ENCODE measurements at places on chromosomes 2 and 18.
A peak's percentile ranks its signal among the peaks of the same experiment; 100 is the strongest.

GRCh38 chr2:46025081-46025480, 272.1 kb upstream of the EPAS1 start:
- peak; percentile 3 for DNase-seq

DNA sequence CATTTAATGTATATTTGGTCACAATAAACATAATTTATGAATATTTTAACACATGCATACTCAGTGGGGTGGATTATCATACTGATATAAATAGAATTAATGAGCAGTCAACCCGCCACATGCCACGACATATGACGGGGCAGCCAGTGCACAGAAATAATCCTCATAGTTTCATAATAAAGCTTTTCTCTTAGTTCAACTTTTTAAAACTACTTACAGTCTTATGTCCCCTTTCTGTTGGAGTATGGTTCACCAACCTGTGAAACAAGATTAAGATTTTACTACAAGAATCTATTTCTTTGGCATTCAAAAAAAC, 75.6 kb upstream of the ETAA1 start:
- DNase-seq: no peak

- DNase-seq: no peak
These were observed 160.8 kb downstream of the PMAIP1 start for GRCh38 chr18:60060578-60060977.

GRCh38 chr2:151649966-151650365, 84.3 kb downstream of the NEB start:
- no peak for DNase-seq

DNA sequence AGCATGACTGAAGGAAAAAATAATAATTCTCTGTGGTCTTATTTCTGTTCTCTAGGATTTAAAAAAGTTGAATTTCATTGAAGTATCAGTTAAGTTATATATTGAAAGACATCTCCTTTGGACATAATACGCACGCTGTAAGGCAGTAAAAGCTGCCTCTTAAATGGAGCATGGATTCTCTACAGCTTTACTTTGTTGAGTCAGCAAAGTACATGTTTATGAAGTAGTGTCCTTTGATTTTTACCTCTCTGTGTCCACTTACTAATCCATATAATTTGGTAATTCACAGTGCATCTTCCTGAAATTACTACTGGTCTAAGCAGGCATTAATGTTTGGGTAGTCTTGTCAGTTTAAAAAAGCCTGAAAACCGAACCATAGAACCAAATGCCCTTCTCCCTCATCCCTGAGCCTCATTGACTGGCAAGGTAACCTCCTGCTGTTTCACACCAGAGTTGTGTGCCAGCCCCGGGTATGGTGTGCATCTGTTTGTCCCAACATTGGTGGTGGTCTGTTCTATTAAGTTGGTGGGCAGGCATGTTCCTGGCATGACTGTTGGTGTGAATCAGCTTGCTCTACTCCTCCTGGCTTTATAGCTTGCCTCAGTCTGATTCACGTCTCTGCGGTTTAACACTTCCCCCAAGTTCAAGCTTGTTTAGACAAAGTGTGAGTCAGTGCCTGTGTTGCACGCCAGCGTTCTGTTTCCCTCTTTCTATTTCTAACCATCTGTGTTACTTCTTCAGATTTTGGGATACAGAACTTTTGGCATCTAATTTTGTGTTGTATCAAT, 71.0 kb upstream of the ITM2C start:
- no peak for DNase-seq

DNA sequence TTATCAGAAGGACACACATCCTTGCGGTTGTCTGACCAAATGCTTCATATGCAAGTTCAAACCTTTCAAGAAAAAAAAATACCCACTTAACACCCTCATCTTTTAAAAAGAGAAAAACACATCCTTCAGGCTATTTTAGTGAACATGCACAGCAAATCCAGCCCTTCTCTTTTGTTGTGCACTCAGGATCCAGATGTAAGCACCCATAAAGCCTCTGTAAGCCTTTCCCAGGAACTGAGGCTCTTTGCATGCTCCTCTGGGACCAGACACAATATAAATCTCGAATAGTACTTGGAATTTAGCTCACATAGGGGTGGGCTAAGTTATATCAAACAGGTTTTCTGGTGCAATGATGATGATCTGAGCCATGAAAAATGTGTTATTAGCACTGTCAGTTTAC, 308.8 kb upstream of the FAM98A start:
- DNase-seq: no peak

- DNase-seq: no peak
These were observed 57.6 kb downstream of the TRIB2 start for GRCh38 chr2:12774395-12774727.

DNA sequence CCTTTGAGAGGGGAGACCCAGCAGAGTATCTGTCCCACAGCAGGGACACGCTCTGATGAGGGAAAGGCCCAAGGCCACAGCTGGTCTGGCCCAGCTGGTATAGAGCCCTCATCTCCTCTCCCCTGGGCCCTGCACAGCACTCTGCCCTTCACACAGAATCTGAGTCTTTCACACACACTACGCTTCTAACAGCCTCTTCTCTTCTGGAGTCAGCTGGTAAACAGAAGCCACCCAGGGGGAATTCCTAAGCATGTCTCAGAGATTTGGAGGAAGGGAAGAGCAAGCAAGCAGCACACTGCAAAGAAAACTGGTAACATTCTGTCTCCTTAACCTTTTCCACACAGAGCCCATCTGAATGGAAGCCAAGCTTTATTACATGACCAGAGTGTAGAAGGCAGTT, 121.1 kb upstream of the ACAA2 start:
- no peak for DNase-seq

DNA sequence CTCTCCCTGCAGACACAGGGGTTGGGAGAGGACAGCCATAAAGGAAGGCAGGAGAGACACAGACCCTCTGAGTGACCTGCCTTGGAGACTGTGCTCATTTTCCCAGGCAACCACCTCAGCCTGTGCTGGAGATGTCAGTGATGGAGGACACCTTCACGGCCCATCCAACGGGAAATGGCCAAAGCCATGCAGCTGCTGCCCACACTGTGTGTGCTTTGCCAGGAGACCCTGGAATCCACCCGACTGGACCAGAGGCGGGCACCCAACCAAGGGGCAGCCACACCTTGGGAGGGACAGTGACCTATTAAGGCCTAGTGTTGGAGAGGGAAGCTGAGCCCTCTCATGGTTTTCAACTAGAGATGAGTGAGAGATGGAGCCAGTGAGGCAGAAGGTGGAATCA, 192.5 kb downstream of the SMAD2 start:
- DNase-seq: no peak

DNA sequence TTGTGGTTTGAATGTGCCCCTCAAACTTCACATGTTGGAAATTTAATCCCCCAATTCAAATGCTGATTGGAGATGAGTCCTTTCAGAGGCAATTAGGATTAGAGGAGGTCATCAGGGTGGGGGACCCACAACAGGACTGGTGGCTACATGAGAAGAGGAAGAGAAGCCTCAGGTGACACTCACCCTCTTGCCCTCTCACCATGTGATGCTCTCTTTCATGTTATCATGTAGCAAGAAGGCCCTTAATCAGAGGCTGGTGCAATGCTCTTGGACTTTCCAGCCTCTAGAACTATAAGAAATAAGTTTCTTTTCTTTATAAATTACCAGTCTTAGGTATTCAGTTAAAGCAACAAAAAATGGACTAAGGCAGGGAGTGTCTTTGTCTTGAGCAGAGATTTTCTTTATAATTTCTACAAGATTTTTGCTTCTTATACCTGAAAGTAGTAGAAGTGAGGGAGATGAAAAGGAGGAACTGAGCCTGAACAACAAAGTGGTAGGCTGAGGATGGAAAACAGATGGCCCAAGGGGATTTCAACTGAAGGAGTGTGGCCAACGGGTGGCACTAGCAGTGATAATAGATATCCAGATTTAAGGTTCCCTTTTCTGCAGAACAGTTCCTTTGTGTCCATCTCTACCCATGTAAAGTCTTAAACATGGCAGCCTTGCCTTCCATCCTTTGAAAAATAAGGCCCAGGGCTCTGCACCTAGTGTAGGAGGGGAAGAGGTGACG, 49.2 kb upstream of the TGIF1 start:
- no peak for DNase-seq

DNA sequence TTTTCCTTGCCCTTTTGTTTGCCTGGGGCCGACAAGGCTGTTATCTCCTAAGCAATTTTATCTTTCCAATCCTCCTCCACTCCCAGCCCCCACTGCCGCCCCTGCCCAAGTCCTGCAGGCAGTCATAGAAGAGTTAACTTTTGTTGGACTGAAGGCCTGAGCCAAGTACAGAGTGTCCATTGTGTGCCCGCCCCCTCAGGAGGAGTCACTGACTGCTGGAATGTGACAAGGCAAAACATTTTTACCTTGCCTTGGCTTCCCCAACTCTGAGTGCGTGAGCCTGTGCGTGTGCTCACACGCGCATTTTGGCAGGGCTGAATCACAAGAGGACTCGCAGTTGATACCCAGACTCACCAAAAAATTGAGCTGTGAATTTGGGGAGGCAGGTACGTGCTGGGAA, 16.2 kb downstream of the SETBP1 start:
- no peak for DNase-seq

- no peak for DNase-seq
These were observed 99.6 kb upstream of the LHCGR start for GRCh38 chr2:48855142-48855541.

- no peak for DNase-seq
These were observed 28.0 kb upstream of the INHBB start for GRCh38 chr2:120317916-120318315.

GRCh38 chr2:127619203-127619590, 26.8 kb upstream of the GPR17 start:
- DNase-seq: no peak

- no peak for DNase-seq
These were observed 45.6 kb upstream of the TMEM178A start for GRCh38 chr2:39620067-39620466.

GRCh38 chr2:60499651-60500265, 53.7 kb downstream of the BCL11A start:
- DNase-seq: no peak

GRCh38 chr2:10214179-10214578, 88.5 kb upstream of the HPCAL1 start:
- DNase-seq: no peak

Measured in left forelimb (tissue), 1 donor.